ENCODE measurements at places on chromosomes 3 and 15.

GRCh38 chr3:140165781-140166180 lies 230.8 kb downstream of the CLSTN2 start:
- DNase-seq: no peak

DNA sequence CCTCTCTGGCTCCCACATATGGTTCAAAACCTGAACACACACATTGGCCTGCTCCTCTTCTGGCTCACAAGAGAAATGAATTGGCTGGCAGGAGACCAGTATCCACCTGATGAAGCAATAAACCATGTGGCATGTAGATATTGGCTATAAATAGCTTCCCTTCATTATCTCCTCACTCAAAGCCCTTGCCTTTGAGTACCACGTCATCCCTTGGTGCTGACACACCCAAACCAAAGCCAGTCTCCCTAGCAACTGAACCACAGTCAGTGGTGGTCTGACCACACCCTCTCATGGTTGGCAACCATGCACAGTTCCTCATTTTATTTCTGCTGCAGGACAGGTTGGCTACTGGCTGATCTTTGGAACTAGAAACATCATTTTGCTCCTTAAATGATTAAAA lies 98.8 kb downstream of the ZNF621 start:
- no peak for DNase-seq

GRCh38 chr3:420584-420983 lies 224.0 kb downstream of the CHL1 start:
- DNase-seq: no peak

- DNase-seq: no peak
These were observed 33.3 kb upstream of the VPS33B start for GRCh38 chr15:91055548-91056331.

DNA sequence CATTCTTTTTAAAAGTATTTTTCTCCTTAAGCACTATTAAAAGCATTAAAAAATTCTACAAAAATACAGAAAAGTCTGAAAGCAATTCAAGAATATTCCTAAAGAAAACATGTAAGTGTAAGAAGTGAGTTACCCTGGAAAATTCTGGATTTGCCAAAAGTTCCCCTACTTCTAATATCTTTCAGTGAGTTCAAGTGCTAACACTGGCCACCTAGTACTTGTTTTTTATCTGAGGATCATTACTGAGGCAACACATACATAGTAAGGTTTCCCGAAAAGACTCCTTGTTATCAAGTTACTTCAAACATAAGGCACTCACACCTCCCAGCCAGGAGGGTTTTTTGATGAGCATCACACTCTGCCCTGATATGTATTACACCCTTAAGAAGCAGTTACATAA lies 158.4 kb downstream of the TIGIT start:
- DNase-seq: no peak

DNA sequence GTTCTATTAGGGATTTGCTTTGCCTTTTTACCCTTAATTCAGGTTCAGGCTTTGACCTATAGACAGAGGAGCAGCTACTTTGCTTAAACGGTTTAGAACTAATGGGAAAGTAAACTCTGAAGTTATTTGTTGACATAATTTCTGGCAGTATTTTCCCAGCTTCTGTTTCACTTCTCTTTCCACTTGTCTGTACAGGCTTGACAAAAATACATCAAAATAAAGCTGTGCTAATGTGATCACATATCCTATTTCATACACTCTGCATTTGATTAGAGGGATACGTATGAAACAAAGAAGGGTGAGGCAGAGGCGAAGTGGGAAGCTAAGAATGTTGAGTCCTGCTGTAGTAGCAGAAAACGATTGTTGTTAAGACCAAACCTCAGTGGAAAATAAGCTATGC lies 389.1 kb upstream of the RARB start:
- no peak for DNase-seq

GRCh38 chr15:89845305-89845893 lies 30.7 kb upstream of the ANPEP start:
- no peak for DNase-seq

DNA sequence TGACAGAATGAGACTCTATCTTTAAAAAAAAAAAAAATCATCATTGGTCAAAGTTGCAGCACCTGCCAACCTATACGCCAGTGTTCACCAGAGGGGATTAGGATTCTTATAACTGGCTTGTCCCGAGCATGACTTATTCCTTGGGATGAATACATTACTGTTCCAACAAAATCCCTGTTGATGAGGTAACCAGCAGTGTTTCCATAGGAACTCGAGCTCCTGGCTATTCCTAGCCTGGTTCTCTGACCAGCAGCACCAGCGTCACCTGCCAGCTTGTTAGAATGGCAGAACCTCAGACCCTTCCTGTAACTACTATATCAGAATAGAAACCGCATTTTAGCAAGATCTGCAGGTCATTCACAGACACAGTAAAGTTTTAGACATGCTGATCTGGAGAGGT lies 364.4 kb downstream of the PTPRG start:
- DNase-seq: peak; percentile 70

DNA sequence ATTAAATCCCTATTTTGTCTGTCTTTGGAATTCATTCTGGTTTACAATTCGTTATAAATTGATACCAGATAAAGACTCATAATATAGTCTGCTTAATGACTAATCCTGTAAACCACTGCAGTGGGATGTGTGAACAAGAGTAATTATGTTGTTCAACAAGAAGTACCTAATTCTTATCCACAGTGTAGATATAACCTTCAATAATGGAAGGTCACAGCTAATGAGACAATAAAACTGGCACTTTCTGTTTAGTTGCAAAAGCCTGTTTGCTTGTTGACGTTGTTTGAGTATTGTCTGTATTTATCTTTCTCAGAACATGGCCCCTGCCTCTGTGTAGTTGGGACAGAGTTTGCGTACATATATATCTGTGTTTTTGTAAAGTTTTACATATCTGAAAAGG lies 26.7 kb downstream of the PIAS1 start:
- no peak for DNase-seq

DNA sequence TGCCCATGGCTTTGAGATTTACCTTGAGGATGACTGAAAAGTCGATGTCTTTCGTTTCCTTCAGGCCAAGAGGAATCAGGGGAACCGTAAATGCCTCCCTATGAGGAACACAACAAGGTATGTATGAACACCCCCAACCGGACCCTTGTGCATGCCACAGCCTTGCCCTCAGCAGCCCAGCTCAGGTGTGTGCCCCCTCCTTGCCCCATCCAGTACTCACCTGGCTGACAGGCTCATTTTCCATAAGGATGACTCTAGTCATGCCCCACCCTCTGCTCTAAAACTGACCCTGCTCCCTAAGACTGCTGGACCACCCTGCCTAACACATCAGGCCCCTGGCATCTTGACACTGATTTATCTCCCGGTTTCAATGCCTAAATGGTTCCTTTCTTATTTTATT lies 270.0 kb downstream of the GOLGA6L6 start:
- DNase-seq: no peak

- peak; percentile 44 for DNase-seq
These were observed 662 bp downstream of the TMEM108 start for GRCh38 chr3:133038731-133039375.

DNA sequence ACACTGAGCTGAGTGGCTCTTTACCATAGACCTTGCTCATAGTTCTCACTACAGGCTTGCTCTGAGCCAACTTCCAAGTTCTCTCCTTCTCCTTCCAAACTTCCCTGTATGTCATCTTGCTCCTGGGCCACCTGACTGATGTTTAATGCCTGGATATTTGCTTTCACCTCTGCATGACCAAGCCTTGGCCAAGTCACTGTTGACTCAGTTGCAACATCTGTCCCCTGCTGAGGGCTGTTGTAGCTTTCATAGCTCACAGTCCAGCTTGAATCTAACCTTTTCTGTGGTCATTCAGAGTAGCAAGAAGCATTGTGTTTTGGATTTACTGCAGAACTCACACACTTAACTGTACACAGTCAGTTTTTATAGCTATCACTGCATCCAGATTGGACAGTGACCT lies 171.8 kb upstream of the ROPN1 start:
- DNase-seq: no peak

GRCh38 chr15:50562735-50563640 lies 16.5 kb upstream of the USP50 start:
- no peak for DNase-seq

GRCh38 chr15:58608711-58609110 lies 140.8 kb downstream of the ADAM10 start:
- no peak for DNase-seq

DNA sequence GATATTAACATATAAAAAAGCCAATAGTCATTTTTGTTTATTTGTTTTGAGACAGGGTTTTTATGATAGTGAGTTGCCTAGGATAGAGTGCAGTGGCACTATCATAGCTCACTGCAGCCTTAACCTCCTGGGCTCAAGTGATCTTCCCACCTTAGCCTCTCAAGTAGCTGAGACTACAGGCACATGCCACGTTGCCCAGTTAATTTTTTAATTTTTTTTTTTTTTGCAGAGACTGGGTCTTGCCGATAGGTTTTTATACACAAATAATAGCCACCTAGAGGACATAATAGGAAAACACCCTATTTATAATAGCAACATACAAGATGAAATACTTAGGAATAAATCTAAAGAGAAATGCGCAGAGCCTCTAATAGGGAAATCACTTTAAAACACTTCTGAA lies 13.3 kb downstream of the EIF3J start:
- DNase-seq: no peak

GRCh38 chr3:190870127-190870526 lies 7.6 kb upstream of the GMNC start:
- no peak for DNase-seq

DNA sequence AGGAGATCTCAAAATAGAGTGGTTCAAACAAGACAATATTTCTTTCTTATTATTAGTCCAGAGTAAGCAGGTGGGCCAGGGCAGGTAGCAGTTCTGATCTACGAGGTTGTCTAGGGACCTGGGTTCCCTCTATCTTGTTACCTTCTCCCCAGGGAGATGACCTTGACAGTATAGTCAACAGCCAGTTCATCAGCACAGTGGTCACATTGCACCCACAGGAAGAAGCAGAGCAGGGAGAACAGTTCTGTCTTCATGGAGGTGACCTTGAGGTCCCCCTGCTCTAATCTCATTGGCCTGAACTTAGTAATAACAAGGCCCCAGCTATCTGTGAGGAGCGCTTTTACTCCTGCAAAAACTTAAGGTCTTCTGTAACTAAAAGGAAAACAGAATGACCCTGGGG lies 21.7 kb downstream of the SLC49A4 start:
- no peak for DNase-seq

- DNase-seq: no peak
These were observed 238.9 kb upstream of the PDZRN3 start for GRCh38 chr3:73863546-73864079.

DNA sequence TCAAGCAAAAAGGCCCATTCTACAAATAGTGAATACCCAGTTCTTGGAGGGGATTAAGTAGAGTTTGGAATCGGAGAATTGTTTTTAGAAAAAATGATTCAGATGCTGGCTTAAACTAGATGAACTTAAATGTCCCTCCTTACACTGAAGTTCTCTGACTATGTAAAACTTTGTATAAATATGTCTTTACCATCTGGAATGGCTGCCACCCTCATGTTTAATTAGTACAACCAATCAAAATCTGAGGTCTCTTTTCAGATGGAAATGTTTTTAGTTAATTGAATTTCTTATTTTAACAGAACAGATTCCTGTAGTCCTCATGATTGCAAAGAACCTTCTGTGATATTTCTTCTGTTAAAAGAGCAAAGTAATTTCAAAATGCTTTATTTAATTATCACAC lies 94.8 kb downstream of the CADM2 start:
- DNase-seq: no peak

GRCh38 chr3:45180051-45180450 lies 33.9 kb upstream of the CDCP1 start:
- DNase-seq: no peak

- no peak for DNase-seq
These were observed 39.6 kb downstream of the TRIM69 start for GRCh38 chr15:44775953-44776352.

DNA sequence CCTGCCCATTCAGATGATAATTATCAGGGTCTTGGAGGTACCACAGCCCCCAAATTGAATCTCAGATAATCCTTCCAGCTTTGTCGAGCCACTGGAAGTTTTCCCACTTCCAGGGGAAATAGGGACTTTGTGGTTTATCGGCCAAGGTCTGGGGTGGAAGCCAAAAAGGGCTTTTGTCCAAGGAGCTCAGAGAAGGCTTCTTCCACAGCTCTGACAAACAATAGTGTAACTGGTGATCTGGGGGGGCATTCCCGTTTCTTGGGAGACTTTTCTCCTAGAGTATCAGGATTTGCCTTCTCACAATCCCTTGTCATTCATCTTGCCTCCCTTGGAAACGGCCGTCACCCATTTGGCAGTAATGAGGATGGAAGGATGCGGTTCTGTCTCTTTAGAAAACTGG lies 18.4 kb downstream of the SRGAP3 start:
- DNase-seq: no peak

- DNase-seq: no peak
These were observed 16.9 kb upstream of the RYR3 start for GRCh38 chr15:33293713-33294334.

DNA sequence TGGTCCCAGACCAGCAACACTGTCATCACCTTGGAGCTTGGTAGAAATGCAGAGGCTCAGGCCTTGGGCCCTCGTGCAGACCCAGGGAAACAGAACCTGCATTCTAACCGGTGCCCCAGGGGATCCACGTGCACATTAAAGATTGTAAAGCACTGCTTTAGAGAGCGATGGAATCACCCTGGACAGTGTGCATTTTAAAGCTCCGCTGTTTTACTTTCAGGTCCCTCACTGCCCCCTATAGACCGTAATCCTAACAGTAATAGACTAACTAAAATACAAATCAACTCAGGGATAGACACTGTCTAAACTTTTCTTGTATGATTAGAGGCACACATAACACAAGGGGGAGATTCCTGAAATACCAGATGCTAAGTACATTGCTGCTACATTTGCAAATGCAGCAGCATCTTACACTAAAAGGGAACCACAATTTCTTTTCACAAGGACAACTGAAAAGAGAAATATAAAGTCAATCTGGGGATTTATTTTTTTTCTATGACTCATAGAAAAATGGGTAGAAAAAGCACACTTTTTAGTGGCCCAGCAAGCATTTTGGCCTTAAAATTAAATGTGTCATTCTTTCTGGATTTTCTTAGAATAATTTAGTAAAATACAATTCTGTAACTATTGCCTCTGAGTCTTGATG lies 10.5 kb upstream of the SH3GL3 start:
- DNase-seq: no peak

GRCh38 chr15:70795311-70795665 lies 31.9 kb upstream of the UACA start:
- DNase-seq: no peak

DNA sequence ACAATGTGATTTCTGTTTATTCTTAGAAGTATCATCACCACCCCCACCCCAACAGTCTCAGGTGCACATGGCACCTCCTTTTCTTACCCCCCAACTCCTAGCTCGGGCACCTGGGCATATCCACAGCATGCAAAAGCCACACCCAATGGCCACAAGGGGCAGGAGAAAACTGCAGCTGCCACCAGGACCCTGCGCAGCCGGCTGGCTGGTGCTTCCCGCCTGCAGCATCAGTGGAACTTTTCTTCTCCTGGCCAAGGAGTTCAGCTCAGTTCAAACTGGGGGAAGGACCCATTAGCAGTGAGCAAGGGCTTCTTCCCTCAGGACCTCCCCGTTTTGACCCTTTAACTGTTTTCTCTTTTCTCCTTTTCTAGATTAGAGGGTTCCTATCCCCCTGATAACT lies 44.8 kb downstream of the TM4SF18 start:
- no peak for DNase-seq

Measured in aorta (tissue), 5 donors.